Activated CD8-positive, alpha-beta T cell treated with anti-CD3 and anti-CD28 coated beads, Interleukin-2, amount 10 ng/mL, durations not matched to agents 7 days and 5 days (primary cell): ENCODE measurements at places on chromosomes 5 and 9. TPM values are rescaled to one million over a fixed set of nuclear protein-coding genes. Genes with fewer than 3 reads are reported as not detected.

Gene PAM
- total RNA-seq, result 16.1 TPM

Gene ARL14EPL
- not detected for total RNA-seq

GRCh38 chr9:136728548-136729123, 14.1 kb downstream of the LCN10 start:
- no peak for DNase-seq

Gene POMT1
- 39.2 TPM for total RNA-seq

DNA sequence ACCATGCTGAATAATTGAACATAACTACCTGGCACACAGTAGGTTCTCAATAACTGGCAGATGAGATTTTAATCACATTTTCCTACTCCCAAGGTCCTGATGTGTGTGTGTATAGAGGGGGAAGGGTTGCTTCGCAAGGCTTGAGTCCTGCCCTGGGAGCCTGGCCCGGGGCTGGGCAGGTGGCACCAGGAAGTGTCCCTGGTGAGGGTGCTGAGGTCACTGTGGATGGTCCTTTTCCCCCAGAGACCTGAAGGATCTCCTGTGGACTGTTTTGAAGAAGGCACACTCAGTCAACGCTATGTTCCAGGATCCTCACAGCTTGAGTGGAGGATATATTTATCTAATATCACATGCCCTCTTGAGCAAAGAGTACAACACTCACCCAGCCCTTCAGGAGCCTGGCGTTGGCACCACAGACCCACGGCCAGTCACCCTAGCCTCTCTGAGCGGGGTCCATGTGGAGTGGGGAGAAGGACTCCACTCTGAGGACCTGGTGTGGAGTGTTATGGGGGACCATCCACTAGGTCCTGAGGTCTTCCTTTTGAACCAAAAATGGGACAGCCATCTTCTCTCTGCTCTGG, 177.8 kb downstream of the GABBR2 start:
- no peak for DNase-seq
